Right ventricle myocardium superior (tissue), 1 donor: ENCODE measurements at places on chromosomes 4 and X. TPM values are rescaled to one million over a fixed set of nuclear protein-coding genes. Genes with fewer than 3 reads are reported as not detected.

- no peak for DNase-seq
These were observed 21.3 kb upstream of the BMP2K start for GRCh38 chr4:78754872-78755271.

DNA sequence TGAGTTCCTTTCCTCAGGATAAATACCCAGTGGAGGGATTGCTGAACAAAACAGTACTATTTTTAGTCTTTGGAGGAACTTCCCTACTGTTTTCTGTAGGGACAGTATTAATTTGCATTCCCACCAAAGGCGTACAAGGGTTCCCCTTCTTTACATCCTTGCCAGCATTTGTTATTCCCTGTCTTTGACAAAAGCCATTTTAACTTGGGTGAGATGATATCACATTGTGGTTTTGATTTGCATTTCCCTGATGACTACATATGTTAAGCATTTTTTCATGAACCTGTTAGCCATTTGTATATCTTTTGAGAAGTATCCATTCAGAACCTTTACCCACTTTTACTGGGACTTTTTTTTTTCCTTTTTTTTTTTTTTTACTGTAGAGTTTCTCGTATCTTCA is 126.2 kb upstream of the ANXA10 start:
- no peak for DNase-seq

- no peak for DNase-seq
These were observed 29.6 kb upstream of the HCCS start for GRCh38 chrX:11081511-11081910.

GRCh38 chr4:2071912-2072867 is 13.1 kb downstream of the NAT8L start:
- peak; percentile 33 for DNase-seq

GRCh38 chrX:10821293-10821692 is 200.9 kb upstream of the MID1 start:
- no peak for DNase-seq

DNA sequence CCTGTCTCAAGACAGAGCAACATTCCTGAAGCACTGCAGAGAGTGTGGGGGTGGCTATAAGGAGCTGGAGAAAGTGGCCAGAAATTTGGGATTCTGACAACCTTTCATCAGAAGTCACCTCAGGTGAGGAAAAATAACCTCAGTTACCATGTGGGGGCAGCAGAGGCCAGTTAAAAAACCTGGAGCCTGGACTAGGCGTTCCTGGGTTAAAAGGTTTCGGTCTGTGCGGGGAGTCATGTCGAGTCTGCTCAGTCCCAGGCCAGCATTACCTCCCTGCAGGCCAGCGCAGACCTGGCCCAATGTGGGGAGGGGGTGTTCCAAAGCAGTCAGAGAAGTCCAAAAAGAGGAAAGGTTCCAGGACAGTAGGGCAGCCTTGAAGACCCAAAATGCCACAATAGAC is 10.9 kb upstream of the NALF2 start:
- no peak for DNase-seq

- DNase-seq = no peak
These were observed 15.3 kb upstream of the XPNPEP2 start for GRCh38 chrX:129723511-129723910.

GRCh38 chr4:103934178-103934789 is 214.5 kb upstream of the TACR3 start:
- no peak for DNase-seq

GRCh38 chrX:40109288-40110008 is 11.7 kb upstream of the BCOR start:
- DNase-seq = peak; percentile 74

GRCh38 chrX:37854748-37855147 is 7.4 kb upstream of the DYNLT3 start:
- DNase-seq = no peak

DNA sequence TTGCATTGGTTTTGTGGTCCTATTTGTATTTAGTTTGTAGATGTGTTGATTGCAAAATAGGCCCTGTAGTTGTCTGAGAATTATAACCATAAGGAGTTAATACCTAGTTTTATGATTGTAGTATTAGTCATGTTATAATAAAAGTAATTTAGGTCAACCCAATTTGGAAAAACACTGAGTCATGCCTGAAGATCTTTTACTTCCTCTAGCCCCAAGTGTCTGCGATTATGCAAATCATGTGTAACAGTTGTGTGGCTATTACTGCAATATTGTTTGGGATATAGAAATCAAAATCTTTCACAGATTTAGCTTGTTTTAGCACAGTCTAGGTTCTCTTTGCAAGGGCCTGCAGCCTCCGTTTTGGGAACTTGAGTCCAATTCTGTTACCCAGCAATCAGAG is 12.6 kb downstream of the SRD5A3 start:
- no peak for DNase-seq

DNA sequence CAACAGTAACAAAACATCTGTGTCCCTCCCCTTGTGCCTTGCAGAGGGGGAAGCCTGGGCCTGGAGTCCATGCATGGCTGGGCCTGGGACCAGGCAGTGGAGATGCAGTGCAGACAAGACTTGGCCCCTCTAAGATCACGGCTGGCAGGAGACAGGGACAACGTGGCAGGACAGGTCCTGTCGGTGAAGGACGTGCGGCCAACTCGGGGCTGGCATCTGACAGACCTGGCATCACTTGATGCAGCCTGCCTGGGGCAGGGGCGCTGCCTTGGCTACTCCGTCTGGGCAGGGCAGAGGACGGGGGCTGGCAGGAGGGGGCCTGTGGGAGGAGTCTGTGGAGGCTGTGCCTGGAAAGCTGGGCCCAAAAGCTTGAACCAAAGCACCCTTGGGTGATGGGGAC is 112.1 kb downstream of the CPZ start:
- DNase-seq = no peak

DNA sequence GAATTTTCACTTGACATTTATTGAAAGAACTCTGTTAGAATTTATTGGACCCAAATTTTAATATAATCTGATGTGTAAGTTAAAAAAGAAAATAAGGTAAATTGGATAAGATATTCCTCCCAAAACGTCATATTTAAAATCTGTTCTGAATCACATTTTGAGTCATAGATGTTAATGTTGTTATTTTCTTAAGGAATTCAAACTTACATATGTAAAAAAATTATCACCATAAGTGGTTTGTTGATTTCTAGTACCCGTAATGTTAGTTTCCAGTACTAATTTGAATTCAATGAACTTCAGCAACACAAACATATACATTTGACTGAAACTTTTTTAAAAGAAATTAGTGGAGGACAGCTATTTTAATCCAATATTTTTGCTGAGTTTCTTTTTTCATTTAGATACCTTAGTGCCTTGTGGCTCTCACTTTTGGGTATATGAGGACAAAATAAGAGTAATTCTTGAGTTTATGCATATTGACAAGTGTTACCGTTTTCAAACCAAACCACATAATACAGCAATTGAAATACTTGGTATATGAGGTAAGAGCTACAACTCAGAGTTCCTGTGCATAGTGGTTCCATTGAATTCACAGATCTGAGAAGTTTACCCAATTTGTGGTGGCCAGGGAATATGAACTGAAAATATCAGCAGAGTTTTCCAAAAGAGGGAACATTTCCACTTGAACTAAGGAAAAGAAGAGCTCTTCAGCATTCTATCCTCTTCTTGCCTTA is 71.8 kb downstream of the C4orf46 start:
- DNase-seq = no peak

Gene VCX
- not detected for total RNA-seq

Gene MAGEA4
- total RNA-seq = not detected

Gene FLNA
- total RNA-seq = 216 TPM

Gene STPG2
- total RNA-seq = 0.22 TPM

Gene ATOH1
- total RNA-seq = not detected

Gene DCAF12L2
- not detected for total RNA-seq
